SW 1271 (cell line): ENCODE measurements at places on chromosomes 16 and 17.

DNA sequence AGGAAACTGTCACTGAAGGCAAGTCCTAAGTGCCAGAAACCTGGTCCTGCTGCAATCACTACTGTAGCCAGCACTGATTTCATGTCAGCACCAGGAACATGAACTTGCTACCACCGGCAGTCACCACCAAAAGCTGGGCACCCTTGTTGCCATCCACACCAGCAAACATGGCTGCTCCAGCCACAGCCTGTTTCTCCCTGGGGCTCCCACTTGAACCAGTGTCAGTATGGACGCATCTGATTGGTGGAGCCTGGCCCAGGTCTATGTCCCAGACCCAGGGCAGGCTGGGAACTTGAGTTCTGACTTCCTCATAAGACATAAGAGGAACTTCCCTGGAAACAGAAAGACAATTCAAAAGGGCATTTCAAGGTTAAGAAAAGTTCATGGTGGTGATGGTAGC is 56.5 kb downstream of the COPRS start:
- no peak for DNase-seq

GRCh38 chr16:14566599-14566998 is 63.5 kb downstream of the PARN start:
- no peak for DNase-seq

- DNase-seq, result no peak
Observed at GRCh38 chr17:32777436-32777835, 99.5 kb downstream of the MYO1D start.

- no peak for DNase-seq
Observed at GRCh38 chr16:86087011-86087895, 188.3 kb downstream of the IRF8 start.

DNA sequence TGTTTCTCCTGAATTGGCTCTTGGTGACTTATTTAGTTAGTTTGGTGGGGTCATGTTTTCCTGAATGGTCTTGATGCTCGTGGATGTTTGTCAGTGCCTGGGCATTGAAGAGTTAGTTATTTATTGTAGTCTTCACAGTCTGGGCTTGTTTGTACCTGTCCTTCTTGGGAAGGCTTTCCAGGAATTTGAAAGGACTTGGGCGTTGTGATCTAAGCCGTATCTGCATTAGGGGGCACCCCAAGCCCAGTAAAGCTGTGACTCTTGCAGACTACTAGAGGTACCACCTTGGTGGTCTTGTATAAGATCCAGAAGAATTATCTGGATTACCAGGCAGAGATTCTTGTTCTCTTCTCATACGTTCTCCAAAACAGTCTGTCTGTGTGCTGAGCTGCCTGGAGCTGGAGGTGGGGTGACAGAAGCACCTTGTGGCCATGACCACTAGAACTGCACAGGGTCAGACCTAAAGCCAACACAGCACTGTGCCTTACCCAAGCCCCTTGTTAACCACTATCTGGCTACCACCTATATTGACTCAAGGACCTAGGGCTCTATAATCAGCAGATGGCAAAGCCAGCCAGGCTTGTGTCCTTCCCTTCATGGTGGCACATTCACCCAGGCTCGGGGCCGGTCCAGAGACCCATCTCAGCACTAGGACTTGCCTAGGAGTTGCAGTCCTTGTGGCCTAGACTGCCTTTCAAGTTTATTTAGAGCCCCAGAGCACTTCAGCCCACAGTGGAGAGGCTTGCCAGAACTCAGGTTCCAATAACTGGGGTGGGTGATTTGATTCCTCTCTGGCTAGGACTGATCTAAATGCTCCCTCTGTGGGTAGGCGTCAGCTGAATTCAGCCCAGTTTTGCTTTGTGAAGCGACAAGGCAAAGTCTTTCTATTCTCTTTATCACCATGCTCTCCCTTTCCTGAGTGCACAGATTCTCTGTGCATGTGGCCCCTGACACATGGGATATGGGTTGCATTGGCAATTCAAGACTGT is 11.0 kb downstream of the RNF135 start:
- no peak for DNase-seq

DNA sequence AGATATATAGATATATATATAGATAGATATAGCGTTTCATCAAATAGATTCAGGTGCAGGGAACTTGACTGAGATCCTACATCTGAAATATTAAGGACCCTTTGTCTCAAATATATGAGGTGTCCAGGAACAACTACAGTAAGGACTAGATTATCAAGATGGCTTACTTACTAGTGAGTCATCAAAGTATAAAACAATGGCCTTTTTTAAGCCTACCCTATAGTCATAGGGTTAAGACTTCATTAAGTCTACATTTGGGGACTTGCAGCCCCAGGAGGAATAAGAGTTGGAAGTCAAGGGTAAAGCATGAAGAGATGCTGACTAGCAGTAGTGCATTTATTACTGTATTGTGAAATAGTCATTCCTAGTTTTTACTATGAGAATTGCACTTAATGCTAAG is 1023.4 kb downstream of the CDH11 start:
- DNase-seq, result no peak

GRCh38 chr17:5219536-5219935 is 15.1 kb downstream of the SCIMP start:
- no peak for DNase-seq

DNA sequence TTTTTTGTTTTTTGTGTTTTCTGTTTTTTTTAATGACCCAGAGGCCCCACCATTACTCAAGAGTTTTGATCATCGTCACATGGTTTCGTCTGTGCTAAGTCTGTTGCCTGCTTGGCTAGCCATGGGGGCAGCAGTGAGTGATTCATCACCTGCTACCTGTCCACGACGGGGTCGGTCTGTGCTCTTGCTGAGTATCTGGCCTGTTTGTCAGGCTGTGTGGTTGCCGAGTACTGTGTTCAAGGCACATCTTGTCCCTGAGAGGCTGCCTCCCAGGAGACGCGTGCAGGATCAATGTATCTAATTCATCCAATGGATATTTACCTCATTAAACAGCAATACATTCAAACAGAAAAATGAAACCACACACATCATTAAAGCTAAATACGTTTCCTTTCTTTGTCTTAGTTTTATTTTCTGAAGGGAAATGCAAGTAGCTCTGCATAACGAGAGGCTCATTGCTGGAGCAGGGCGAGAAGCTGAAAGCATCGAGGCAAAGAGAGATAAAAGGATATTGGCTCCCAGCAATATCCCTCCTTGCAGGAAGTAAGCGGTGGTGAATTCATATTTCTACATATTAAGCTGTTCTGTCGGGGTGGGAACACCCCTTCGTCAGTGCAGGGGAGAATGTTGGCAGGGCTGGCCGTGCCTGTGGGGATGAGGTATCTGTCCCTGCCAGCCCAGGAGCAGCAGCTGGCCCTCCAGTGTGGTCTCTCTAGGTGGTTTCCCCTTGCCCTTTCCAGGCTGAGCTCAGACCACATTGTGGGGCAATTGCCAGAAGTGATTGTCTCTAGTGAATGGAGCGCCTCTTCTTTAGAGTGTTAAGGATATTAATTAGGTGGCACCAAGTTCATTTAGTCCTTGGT is 166.2 kb upstream of the ASIC2 start:
- DNase-seq, result no peak

- DNase-seq, result peak; percentile 27
Observed at GRCh38 chr16:15704545-15704987, 54.5 kb downstream of the NDE1 start.

DNA sequence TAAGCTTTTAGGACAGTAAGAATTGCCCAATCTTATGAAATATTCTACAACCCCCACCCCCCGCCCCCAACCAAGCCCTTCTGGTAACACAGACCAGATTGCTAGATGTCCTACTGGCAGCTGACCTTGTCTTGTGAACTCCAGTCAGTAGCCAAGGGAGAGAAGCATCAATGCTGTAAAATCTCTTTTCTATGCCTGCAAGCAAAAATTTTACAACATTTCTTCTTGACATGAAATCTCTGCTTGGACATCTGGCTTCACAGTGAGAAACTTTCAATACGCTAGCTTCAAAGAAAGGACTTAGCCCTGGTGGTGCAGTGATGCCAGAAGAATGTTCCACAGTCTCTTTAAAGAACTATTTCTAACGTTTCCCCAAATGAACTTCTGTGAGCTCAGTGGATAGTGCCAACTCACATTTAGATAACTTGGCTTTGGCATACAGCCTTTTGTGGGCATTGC is 169.3 kb upstream of the AXIN2 start:
- DNase-seq, result no peak

DNA sequence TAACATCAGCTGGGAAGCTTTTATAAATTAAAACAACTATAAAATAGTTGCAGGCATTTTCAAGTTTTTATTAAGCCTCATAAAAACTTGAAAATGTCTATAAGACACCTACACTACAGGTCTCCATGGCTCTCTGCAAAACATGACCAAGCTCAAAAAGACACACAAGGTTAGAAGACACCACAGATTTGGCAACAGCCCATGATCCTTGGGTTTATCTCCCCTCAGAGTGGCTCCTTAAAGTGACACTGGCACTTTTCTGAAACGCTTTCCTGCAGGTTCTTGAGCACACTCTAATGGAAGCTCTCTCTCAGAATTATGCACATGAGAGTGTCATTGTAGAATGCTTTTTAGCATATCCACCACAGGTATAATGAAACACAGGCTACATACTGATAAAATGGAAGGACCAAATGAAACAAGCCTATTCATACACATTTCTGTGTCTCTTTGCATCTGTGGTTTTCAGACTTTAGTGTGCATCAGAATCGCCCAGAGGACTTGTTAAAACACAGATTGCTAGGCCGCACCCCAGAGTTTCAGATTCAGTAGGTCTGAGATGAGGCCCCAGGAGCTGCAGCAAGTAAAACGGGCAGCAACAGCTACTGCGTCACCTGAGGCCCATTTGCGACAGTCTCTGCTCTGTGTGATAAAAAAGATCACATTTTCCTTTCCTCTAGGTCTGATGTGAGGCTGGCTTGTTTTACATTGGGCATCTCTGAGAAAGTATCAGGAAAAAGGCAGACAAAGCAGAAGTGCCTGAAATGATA is 75.0 kb upstream of the WSB1 start:
- DNase-seq, result no peak

DNA sequence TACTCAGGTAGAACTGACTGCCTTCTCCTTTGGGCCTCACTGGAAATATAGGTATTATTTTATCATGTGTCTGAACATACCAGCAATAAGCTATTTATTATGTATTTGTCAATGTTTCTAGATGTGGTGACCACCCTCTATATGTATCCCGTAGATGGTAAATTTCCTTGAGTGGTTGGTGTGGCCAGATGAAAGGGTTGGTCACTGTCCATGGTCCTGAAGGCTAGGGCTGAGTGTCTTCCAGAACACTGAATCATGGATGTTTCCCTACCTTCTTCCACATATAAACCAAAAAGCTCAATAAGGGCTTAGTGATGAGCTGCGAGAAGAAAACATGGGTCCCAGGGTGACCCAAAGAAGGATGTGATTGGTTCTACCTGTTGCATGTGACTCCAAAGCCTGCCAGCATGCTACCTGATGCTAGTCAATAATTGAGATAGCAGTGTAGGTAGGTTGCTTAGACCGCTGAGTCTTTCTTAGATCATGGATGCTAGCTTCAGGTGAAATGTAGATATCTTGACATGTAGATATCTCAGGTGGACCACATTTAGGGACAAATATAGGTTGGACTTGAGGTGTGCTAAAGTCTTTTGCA is 150.3 kb downstream of the ASIC2 start:
- no peak for DNase-seq
